ENCODE measurements at places on chromosomes 11 and 22. TPM values are rescaled to one million over a fixed set of nuclear protein-coding genes. Genes with fewer than 3 reads are reported as not detected.

GRCh38 chr11:1397146-1397861 lies 7.6 kb downstream of the BRSK2 start:
- DNase-seq = no peak

DNA sequence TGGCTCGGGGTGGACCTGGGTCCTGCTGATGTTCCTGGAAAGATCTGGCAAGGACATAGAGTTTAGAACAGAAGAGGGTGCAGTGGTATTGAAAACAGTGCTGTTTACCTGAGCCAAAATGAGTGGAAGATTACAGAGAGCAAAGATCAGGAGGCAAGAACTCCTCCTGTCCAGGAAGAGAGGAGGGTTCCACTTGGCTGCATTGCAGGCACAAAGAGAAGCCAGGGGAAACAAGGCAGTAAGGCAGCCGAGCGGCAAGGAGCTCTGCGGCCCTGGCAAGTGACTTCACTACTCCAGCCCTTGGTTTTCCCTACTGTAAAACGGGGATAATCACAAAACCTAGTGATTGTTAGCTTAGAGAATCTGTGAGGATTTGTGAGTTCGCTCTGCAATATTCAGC lies 3.7 kb upstream of the PACSIN2 start:
- DNase-seq = no peak

DNA sequence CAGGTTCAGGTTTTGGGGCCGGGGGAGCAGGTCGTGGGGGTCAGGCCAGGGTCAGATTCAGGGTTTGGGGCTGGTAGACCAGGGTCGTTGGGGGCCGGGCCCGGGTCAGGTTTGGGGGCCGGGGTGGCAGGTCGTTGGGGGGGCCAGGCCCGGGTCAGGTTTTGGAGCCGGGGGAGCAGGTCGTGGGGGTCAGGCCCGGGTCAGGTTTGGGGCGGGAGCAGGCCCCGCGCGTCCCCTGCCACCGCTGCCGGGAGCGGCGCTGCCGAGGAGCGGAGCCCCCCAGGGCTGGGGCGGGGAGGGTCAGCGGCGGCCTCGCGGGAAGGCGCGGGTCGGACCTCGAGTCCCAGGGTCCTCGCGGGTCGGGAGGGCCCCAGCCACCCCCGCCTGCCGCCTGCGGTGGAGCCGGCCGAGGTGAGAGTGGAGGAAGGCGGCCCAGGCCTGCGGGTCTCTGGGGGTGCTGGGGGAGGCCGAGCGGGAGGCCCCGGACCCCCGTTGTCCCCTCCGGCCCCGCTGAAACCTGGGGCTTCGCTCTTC lies 535 bp downstream of the TRABD start:
- DNase-seq = no peak

The NXPE4 gene
- polyA plus RNA-seq = not detected

Data from muscle of arm (tissue), 14 donors.